Activated CD8-positive, alpha-beta memory T cell treated with anti-CD3 and anti-CD28 coated beads for 36 hours (primary cell): ENCODE measurements at places on chromosomes 6 and 20. TPM values are rescaled to one million over a fixed set of nuclear protein-coding genes. Genes with fewer than 3 reads are reported as not detected.

The TOMM34 gene
- total RNA-seq, result 87.6 TPM

The ID4 gene
- not detected for total RNA-seq

The TMEM74B gene
- total RNA-seq, result 0.23 TPM

The MROH8 gene
- total RNA-seq, result 3.7 TPM

The PREX1 gene
- total RNA-seq, result 82.8 TPM
